Stimulated activated CD8-positive, alpha-beta memory T cell treated with anti-CD3 and anti-CD28 coated beads, Interleukin-7, amount 100 ng/mL, for 48 hours (primary cell): ENCODE measurements at places on chromosomes 2 and 18.

DNA sequence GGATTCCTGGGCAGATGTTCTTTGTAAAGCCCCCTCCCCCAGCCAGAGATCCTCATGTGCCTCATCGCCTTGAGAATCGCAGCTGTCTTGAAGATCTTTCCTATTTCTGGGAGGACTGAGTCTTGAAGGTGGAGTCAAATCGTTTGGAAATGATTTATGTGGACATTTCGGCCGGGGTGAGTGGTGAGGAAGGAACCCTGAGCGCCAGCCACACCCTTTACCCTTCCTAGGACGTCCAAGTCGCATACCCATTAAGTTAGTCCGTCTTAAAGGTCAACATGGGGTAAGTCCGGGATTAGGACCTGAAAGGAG, 84.9 kb upstream of the ZCCHC2 start:
- DNase-seq = no peak

- DNase-seq = no peak
Observed at GRCh38 chr2:162556996-162557395, 213.1 kb downstream of the GCA start.

GRCh38 chr2:171056307-171056706, 104.4 kb downstream of the TLK1 start:
- DNase-seq = no peak

GRCh38 chr2:60520151-60520876, 33.1 kb downstream of the BCL11A start:
- no peak for DNase-seq

DNA sequence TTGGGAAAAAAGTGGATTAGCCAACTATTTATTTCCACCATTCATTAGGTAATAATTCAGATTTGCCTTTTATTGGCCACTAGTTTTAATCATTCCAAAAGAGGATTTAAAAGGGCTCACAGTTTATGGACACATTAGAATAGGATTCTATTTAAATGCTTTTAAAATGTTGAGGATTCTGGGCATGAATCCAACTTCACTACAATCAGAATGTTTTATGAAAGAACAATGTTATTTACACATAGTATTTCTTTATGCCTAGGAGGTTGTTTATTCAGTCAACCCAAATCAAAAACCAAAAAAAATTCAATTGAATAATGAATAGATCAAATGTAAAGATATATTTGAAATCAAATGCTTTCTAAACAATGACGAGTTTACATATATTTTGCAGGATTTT, 232.2 kb downstream of the GULP1 start:
- no peak for DNase-seq

- no peak for DNase-seq
Observed at GRCh38 chr2:30741576-30741975, 65.7 kb downstream of the CAPN13 start.

DNA sequence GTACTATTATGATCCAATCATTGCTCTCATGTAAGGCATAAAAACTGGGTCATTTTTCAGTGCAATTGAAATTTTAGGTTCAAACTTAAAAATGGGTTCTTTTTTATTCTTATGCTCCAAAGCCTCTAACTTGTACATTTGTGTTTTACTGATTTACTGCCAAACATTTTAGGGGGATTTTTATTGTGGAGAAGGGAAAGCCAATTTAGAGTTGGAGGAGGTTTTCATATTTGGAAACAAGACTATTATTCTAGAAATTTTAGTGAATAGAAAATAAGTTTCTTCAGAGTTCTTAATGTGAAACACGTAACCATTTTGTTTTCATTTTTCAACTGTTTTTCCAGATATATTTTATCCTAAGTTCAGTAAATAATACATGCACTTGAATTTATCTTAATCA, 138.6 kb downstream of the DOCK10 start:
- no peak for DNase-seq

DNA sequence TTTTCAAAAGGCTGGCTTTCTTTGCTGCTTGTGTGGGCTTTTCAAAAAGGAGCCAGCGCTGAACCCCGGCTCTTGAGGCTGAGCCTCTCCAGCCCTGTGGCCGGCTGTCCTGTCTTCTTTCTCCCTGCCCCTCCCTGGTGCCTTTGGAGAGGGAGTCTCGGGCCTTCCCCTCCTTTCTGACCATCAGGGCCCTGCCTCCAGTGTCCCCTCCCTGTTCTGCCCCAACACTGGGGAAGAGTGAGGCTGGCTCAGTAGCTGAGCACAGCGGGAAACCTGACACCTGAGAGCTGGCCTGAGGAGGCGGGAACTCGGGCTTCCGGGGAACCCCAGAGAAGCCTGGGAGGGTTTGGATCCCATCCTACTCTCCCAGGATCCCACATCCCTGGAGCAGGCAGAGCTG, 232.1 kb downstream of the LOXHD1 start:
- no peak for DNase-seq

DNA sequence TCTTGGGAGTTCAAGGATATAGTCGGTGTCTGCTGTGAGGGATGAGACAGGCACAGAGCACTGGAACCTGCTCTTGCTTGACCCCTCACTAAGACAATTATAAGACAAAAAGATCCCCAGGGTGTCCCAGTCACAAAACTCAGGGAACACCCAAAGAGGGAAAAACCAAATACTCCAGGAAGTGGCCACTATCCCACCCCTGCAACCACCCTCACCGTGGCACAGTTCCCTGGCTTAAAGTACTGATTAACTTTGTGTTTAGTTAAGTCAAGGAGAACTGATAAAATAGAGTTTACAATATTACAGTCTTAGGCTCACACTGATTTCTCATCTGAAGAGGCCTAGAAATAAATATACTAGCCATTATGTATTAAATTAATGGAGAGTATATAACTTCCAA, 13.5 kb downstream of the IL36B start:
- DNase-seq = no peak

GRCh38 chr2:159982270-159982669, 80.1 kb downstream of the PLA2R1 start:
- DNase-seq = no peak

GRCh38 chr2:16739778-16740581, 74.3 kb upstream of the CYRIA start:
- no peak for DNase-seq

- no peak for DNase-seq
Observed at GRCh38 chr2:216394881-216395280, 17.4 kb upstream of the SMARCAL1 start.

- no peak for DNase-seq
Observed at GRCh38 chr2:2146969-2147900, 183.8 kb downstream of the MYT1L start.

DNA sequence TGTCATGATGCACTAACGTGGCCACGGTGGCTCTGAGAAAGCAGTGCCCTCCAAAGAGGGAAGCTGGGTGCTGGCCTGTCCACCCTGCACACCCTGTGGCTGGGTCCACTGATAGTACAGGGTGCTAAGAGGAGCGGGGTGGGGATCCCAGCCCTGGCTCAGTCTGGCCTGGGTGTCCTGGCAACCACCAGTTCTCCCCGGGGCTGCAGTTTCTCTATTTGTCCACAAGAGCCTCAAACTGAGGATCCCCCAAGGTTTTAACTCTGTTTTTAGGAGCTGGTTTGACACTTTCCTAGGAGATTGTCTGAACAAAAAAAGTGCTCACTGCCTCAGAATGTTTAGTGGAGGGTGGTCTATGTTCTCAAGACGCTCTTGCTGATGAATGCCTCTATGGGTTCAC, 29.0 kb downstream of the EDAR start:
- no peak for DNase-seq
